AG04450 (cell line): ENCODE measurements at places on chromosomes 3 and 15.

GRCh38 chr3:148077318-148077923, 620.3 kb upstream of the AGTR1 start:
- no peak for DNase-seq

- DNase-seq, result no peak
Observed at GRCh38 chr3:128825117-128825725, 54.2 kb upstream of the ACAD9 start.

DNA sequence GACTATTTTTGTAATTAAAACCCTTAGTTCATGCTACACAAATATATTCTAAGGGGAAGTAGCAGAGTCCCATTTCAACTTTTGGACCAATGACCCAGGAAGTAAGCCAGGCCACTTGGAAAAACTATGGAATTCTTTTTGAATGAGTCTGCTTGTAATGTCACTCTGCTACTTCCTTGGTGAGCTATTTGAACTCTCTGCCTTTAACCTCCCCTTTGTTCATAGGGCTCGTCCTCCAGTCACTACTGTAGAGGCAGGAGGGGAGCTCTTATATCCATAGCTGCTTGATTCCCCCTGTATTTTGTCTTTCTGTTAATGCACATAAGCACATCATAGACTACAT, 119.6 kb downstream of the UACA start:
- DNase-seq, result no peak

DNA sequence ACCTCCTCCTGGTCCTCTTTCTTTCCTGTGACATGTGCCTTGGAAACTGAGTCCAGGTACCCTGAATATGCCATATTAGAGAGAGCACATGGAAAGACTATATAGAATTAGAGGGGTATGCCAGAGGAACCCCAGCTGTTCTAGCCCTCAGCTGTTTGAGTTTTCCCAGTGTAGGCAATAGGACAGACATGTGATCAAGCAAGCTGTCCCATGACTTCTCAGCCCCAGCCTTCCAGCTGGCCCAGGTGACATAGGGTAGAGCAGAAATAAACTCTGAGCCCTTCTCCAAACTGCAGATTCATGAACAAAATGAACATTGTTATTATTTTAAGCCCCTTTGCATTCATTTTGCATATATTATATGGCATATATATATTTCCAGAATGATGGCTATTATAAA, 118.7 kb downstream of the PPM1L start:
- DNase-seq, result no peak

DNA sequence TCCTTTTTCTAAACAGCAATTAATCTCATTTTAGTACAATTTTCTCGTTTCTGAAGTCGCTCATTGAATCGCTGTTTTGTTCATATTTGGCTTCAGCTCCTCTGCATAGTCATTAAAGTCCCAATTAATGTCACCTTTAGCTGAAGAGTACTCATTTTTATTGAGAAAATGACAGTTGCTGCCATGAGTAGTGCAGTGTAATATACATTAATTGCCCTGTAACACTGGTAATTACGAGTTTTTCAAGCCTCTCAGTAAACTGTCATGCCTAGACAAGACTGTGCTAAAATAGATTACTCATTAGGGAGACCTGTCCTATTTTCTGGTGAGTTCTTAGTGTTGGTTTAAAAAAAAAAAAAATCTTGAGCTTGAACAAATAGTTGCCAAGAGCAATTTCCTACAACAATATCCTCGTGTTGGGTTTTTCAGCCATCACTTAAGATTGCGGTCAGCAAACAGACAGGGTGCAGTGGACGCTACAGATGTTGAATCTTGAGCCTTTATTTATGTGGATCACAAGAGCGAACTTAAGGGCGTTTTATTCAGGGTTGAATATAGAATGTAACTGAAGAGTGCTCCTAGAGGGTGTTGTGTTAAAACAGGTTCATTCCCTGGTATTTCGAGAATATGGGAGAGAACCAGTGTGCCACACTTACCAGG, 176.0 kb downstream of the CDIN1 start:
- DNase-seq, result no peak
